ENCODE measurements at places on chromosomes 6 and 20.

DNA sequence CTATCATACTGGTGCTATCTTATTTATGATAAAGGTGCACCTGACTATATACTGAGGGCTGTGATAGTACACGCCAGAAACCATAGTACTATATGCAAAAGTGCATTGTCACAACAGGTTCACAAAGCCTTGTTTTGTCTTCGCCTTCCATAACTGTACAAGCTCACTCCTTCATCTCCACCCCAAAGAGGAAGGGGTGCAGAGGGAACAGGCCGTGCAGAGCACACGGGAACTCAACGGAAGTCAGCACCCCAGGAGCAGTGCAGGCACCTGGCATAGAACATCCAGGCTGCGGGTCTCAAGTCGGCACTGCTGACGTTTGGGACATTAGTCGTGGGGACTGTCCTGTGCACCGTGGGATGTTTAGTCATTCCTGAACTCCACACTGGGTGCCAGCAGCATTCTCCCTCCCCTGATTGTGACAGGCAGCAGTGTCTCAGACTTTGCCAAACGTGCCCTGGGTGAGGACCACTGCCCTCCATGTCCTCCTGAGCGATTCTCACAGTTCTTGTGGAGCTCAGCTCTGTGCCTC lies 99.7 kb downstream of the PXDC1 start:
- DNase-seq, result no peak

GRCh38 chr6:161117942-161118341 lies 126.4 kb downstream of the MAP3K4 start:
- no peak for DNase-seq

GRCh38 chr20:43542674-43543073 lies 16.2 kb upstream of the SGK2 start:
- no peak for DNase-seq

GRCh38 chr6:44067173-44068139 lies 59.8 kb downstream of the MRPL14 start:
- DNase-seq, result no peak

- no peak for DNase-seq
Measured at GRCh38 chr6:152353440-152353839, 283.7 kb downstream of the SYNE1 start.

DNA sequence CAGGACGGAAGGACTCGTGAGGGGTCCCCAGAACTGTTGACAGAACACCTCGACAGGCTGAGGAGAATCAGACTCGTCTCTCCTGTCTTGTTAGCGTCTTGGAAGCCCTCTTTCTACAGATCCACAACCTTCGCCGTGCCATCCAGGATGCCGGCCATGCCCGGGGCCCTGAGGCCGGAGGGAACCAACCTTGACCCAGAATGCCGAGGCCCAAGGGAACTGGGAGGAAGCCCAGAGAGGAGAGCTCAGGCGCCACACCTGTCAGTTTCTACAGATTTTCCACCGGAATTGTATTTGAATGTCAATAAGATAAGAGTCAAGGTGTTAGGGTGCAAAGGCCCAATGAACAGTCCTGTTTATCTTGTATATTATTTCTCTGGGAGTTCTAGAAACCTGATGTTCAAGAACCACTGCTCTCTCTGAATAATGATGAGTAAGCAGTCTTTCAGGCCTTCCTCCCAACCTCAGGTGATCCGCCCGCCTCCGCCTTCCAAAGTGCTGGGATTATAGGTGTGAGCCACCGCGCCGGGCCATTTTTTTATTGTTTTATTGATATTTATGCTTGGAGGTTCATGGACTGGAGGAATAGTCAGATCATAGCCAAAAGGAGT lies 799 bp upstream of the ME1 start:
- no peak for DNase-seq

DNA sequence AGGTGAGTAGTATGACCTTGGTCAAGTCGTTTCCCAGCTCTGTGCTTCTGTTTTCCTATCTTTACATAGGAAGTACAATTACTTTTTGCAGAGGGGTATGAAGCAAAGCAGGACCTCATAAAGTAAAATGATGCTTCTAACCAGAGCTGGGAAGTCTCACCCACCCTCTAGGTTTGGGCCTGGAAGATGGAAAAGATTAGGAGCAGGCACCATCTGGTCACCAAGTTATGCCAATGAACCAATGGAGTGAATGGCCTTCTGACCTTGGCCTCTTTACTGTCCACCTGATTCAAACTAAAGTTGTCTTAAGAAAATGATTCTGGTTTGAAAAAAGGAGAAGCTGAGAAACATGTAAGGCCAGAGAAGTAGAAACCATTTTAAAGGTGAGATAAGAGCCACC lies 68.9 kb upstream of the CTNNBL1 start:
- DNase-seq, result no peak

- DNase-seq, result no peak
Measured at GRCh38 chr6:36777801-36778200, 61.4 kb downstream of the CPNE5 start.

DNA sequence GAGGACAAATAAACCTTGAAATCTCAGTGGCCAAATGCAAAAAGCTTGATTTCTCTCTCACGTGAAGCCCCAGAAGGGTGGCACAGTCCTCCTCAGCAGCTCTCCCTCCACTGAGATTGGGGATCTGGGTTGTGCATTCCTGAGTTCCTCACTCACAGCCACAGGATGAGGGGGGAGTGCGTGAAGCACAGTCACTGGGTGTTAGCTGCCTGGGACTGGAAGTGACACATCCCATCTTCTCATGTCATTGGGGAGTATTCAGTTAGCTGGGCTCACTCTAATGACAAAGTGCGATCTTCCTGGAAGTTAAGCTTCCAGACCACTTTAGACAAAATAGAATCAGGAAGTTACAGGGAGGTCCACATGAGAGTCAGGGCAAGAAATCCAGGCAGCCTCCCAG lies 192.2 kb upstream of the LRFN2 start:
- no peak for DNase-seq

GRCh38 chr20:9137001-9137400 lies 68.1 kb downstream of the PLCB4 start:
- DNase-seq, result no peak

Data from KG1 (cell line).